ENCODE measurements at places on chromosomes 4 and X. TPM values are rescaled to one million over a fixed set of nuclear protein-coding genes. Genes with fewer than 3 reads are reported as not detected.
A peak's percentile ranks its signal among the peaks of the same experiment; 100 is the strongest.

DNA sequence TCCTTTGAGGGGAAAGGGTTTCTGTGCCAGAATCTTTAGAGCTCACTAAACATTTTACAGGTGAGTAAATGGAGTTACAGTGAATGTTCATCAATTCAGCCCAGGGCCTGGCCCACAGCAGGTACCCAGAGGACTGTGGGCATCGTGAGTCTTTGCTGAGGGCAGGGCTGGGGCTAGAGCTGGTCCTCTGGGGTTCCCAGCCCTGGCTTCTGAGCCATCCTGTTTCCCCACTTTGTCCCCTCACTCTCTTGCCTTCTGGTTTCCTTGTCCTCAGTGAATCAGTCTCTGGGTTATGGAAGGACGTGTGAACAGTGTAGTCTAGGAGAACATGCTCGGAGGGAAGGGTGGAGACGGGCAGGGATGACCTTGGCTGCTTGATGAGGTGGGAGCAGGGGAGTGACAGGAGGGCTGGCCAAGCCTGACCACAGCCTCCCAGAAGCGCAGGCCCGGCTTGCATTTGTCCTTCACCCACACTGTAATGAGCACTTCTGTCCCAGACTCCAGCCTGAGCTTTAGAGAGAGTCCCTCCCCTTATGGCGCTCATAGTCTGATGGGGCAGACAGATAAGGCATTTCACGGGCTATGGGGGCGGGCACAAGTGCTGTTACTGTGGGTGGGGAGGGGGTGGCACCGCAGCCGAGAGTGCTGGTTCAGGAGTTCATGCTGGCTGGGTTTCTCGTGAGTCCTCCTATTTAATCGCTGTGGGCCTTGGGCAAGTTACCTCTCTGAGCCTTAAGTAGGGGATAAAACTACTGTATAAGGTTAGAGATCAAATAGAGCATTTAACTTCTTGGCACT lies 17.3 kb downstream of the TBC1D14 start:
- H3K27ac ChIP-seq = peak overlapping the region; percentile 96
- DNase-seq = no peak
- no peaks in the 10 kb centered on the region for H3K27me3 ChIP-seq
- peak overlapping the region; percentile 9 for H3K4me3 ChIP-seq
- peaks cover 17% of the 10 kb centered on the region for H3K4me1 ChIP-seq

The ADRA2C gene
- 0.63 TPM for polyA plus RNA-seq

The GYPE gene
- 14.9 TPM for polyA plus RNA-seq

The TMEM156 gene
- 0.71 TPM for polyA plus RNA-seq

- H3K4me3 ChIP-seq = peak overlapping the region; percentile 38
- DNase-seq = no peak
- H3K27ac ChIP-seq = peak overlapping the region; percentile 95
- peaks cover 49% of the 10 kb centered on the region for H3K4me1 ChIP-seq
Observed at GRCh38 chr4:75723163-75724065, 963 bp upstream of the USO1 start.

DNA sequence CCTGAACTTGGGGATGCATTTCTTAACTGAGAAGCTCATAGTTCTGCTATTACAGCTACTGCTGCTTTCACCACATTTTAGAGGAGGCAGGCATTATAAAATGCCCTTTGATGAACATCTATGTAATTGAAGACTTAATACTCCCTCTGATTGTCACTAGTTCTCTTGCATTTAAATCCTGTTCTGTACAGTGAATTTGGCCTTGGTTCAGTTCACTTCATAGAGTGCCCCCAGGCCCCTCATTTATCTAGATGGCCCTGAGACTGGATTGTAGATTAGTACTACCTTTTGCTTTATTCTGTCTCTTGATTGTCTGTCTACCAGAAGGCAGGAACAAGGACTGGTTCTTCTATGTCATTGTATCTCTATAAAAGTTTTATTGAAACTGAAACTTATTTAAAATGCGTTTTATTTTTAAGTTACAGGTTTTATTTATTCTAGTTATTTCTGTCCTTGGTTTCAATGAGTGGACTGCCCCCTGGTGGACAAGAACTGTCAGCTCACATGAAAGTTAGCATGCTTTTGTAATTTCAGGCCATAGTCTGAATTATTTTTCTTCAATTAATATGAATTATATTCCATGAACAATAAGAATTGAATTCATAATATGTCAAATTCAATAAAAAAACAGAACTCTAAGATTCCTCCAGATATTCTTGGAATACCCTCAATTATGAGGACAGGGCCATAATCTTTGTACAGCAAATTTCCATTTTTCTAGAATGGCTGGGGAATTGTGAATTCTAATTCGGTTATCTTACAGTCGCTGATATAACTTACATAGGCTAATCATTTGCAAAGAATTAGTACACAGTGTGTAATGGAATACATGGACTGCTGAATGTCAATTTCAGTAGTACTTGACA lies 47.2 kb upstream of the TMEM33 start:
- H3K4me3 ChIP-seq = no peak overlapping the region
- no peaks in the 10 kb centered on the region for H3K36me3 ChIP-seq
- peaks cover 7% of the 10 kb centered on the region for H3K27me3 ChIP-seq
- H3K4me1 ChIP-seq = no peaks in the 10 kb centered on the region

- H3K36me3 ChIP-seq = peaks cover 27% of the 10 kb centered on the region
- H3K27me3 ChIP-seq = no peaks in the 10 kb centered on the region
- no peaks in the 10 kb centered on the region for H3K4me1 ChIP-seq
Observed at GRCh38 chr4:139675651-139676050, 10.0 kb downstream of the MGST2 start.

DNA sequence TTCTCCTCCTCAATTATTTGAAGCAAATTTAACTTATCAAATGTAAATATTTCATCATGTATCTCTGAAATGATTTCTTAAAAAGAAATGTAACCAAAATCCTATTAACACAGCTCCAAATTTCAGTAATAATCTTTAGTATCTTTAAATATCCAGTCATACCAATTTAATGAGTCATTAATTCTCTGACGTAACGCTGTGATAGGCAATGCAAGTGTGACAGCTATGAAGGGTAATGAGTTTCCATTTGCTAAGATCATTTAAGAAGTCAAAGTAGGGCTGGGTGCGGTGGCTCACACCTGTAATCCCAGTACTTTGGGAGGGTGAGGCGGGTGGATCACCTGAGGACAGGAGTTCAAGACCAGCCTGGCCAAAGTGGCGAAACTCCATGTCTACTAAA lies 15.6 kb downstream of the RPS3A start:
- DNase-seq = no peak
- H3K4me1 ChIP-seq = no peaks in the 10 kb centered on the region
- peaks cover 34% of the 10 kb centered on the region for H3K36me3 ChIP-seq

GRCh38 chr4:54843106-54843505 lies 185.3 kb downstream of the KIT start:
- no peaks in the 10 kb centered on the region for H3K4me1 ChIP-seq
- H3K4me3 ChIP-seq = no peak overlapping the region
- no peak overlapping the region for H3K27ac ChIP-seq
- H3K36me3 ChIP-seq = no peaks in the 10 kb centered on the region

- no peak overlapping the region for H3K4me3 ChIP-seq
- no peaks in the 10 kb centered on the region for H3K36me3 ChIP-seq
- DNase-seq = no peak
Observed at GRCh38 chr4:170256807-170257206, 167.1 kb upstream of the AADAT start.

GRCh38 chrX:96433409-96434077 lies 251.1 kb upstream of the DIAPH2 start:
- H3K27ac ChIP-seq = no peak overlapping the region
- no peaks in the 10 kb centered on the region for H3K36me3 ChIP-seq
- H3K4me3 ChIP-seq = no peak overlapping the region
- no peaks in the 10 kb centered on the region for H3K27me3 ChIP-seq

- H3K36me3 ChIP-seq = no peaks in the 10 kb centered on the region
- no peaks in the 10 kb centered on the region for H3K4me1 ChIP-seq
- no peak overlapping the region for H3K4me3 ChIP-seq
- DNase-seq = no peak
- no peaks in the 10 kb centered on the region for H3K27me3 ChIP-seq
Observed at GRCh38 chr4:44912980-44913379, 186.6 kb upstream of the GNPDA2 start.

The TEX13B gene
- not detected for polyA plus RNA-seq

DNA sequence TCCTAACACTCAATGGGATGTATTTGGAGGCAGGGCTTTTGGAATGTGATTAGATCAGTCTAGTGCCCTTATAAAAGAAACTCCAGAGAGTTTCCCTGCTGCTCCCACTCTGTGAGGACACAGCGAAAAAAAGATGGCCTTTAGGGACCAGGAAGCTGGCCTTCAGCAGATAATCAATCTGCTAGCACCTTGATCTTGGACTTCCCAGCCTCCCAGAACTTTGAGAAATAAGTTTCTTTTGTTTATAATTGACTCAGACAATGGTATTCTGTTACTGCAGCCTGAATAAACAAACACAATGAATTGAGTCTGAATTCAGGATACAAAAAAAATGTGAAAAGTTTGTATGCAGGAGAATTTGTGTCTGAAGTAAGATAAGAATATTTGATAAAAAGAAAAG lies 842.1 kb downstream of the FSTL5 start:
- H3K27me3 ChIP-seq = no peaks in the 10 kb centered on the region
- H3K36me3 ChIP-seq = no peaks in the 10 kb centered on the region
- no peak for DNase-seq
- H3K4me3 ChIP-seq = no peak overlapping the region

DNA sequence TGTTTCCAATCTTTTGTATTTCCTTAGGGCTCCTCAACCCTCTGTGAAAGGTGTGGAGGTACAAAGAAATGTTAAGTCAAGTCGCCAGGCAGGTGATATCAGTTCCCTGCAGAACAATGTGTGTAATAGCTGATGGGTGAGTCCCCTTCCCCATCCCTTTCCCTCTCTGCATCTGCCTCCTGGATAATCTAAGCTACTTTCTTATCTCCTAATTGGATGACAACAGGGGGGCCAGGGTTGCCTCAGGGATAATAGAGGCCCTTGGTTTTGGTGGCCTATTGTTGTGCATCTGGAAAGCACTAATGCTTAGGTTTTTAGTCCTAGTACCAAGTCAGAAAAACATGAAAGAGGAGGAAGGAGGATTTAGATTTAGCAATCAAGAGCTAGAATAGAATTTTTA lies 29.1 kb downstream of the MAGED1 start:
- H3K36me3 ChIP-seq = no peaks in the 10 kb centered on the region
- no peak overlapping the region for H3K27ac ChIP-seq
- H3K4me1 ChIP-seq = no peaks in the 10 kb centered on the region
- H3K4me3 ChIP-seq = no peak overlapping the region

DNA sequence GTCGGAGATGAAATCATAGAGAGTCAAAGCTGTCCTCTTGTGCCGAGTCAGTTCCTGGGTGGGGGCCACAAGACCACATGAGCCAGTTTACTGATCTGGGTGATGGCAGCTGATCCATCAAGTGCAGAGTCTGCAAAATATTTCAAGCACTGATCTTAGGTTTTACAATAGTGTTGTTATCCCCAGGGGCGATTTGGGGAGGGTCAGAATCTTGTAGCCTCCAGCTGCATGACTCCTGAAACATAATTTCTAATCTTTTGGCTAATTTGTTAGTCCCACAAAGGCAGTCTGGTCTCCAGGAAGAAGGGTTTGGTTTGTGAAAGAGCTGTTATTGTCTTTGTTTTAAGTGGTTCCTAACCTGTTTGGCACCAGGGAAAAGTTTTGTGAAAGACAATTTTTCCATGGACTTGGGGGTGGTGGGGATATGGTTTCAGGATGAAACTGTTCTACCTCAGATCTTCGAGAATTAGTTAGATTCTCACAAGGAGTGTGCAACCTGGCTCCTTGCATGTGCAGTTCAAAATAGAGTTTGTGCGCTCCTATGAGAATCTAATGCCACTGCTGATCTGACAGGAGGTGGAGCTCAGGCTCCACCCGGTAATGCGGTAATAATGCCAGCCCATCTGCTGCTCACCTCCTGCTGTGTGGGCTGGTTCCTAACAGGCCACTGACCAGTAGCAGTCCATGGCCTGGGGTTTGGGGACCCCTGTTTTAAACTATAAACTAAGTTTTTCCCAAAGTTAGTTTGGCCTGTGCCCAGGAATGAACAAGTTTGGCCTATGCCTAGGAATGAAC lies 29.2 kb downstream of the METAP1 start:
- H3K4me1 ChIP-seq = no peaks in the 10 kb centered on the region
- no peak for DNase-seq
- H3K27me3 ChIP-seq = no peaks in the 10 kb centered on the region
- no peak overlapping the region for H3K4me3 ChIP-seq
- no peak overlapping the region for H3K27ac ChIP-seq

The UNC5C gene
- polyA plus RNA-seq = 42.5 TPM

The PAGE4 gene
- not detected for polyA plus RNA-seq

DNA sequence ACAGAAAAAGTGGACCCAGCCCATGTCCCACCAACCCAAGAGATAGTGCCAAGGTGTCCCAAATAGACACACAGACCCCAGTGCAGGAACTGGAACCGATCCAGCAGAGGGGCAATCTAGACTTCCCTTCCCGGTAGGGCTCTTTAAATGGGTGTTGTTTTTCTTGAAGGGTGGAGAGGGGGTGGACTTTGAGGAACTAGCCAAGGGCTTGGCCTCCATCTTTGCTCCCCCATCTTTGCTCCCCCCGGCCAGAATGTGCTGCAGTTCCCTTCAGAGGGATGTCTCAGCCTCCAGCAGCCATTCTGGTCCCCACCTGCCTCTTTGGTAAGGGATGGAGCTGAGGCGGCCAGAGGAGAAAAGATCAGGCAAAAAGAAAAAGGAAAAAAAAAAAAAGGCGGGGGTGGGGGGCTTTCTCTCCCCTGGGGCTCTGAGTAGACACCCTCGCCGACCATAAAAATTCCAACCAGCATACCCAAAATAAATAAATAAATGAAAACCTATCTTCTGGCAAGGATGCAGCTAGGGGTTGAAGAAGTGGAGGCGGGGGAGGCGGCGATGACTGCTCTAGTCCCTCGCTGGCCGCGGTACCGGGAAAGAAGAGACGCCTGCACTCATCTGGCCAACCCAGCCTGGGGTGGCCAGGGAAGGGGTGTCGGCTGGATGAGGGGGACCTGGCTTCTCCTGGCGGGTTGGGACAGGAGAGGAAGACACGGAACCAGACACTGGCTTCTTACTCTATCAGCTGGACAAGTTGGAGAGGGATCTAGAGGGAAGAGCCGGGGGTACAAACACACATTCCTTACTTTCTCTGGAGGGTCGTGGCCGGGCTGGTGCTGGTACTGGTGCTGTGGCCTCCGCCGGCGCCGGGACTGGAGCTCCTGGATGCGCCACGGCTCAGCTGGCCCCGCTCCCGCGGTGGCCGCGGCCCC lies 38.5 kb upstream of the IQSEC2 start:
- no peaks in the 10 kb centered on the region for H3K4me1 ChIP-seq
- no peak overlapping the region for H3K27ac ChIP-seq
- H3K27me3 ChIP-seq = peaks cover 43% of the 10 kb centered on the region
- H3K4me3 ChIP-seq = peak overlapping the region; percentile 48
- no peaks in the 10 kb centered on the region for H3K36me3 ChIP-seq

- no peaks in the 10 kb centered on the region for H3K27me3 ChIP-seq
- H3K36me3 ChIP-seq = no peaks in the 10 kb centered on the region
- no peak overlapping the region for H3K27ac ChIP-seq
- no peak for DNase-seq
Observed at GRCh38 chr4:78779280-78779679, 3.1 kb downstream of the BMP2K start.

The ZNF330 gene
- 57.1 TPM for polyA plus RNA-seq

The MAGEE2 gene
- 1.1 TPM for polyA plus RNA-seq

The F8A2 gene
- not detected for polyA plus RNA-seq

DNA sequence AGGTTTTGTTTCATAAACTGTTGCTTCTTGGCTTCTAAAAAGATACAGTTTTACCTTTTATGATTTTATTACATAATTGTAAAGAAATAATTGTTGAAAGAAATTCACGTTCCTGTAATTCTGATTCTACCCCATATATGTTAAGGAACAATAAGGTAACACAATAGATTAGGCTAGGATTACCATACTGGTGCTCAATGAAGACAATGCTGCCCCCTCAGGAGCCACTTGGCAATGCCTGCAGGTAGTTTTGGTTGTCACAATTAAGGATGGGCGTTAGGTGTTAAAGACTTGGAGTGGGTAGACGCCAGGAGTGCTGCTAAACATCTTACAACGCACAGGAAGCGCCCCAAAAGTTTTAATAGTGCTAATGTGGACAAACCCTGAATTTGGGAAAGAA lies 133.2 kb downstream of the NLGN4X start:
- no peak for DNase-seq
- H3K27ac ChIP-seq = no peak overlapping the region
- no peaks in the 10 kb centered on the region for H3K36me3 ChIP-seq
- H3K4me1 ChIP-seq = no peaks in the 10 kb centered on the region
- no peak overlapping the region for H3K4me3 ChIP-seq

Measured in left lung (tissue), 14 donors.